ENCODE measurements at places on chromosomes 16 and 17.

DNA sequence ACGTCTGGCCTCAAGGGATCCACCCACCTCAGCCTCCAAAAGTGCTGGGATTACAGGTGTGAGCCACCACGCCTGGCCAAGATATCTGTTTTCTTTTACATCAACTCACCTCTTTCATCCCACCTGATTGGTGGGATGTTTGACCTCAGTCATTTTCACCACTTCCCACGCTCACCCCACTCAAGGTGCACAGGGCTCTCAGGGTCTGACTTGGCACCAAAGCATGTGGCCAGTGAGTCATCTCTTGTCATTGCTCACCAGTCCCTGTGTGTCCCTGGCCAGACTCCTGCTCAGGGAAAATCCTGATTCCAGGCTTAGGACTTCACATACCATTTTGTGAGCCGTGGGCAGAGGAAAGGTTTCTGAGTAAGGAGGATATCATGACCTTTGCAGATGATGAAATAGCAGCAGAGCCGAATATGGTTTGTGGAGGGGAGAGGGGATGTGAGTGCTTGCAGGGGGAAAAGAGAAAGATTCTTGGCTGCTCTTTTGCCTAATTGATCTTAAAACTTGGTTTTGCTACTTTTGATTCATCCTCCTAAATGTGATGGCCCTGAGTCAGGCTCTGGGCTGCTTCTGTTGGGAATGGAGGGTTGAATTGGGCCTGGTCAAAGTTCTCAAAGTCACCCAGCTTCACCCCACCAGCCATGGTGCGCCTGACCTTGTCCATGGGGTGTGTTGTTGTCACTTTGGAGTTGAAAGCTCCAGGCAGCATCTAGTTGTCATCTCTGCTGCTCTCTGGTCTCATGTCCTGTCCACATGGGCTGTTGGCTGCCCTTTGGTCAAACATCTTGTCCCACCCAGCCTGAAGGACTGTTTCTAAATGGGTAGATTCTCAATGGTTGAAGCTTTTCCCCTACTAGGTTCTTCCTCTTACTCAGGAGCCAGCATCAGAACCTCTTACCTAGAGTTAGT, 6.0 kb upstream of the KCNH6 start:
- DNase-seq: no peak

- DNase-seq: peak; percentile 49
Measured at GRCh38 chr16:51113236-51114125, 37.6 kb downstream of the SALL1 start.

- DNase-seq: no peak
Measured at GRCh38 chr16:63512910-63513309, 1476.7 kb upstream of the CDH8 start.

DNA sequence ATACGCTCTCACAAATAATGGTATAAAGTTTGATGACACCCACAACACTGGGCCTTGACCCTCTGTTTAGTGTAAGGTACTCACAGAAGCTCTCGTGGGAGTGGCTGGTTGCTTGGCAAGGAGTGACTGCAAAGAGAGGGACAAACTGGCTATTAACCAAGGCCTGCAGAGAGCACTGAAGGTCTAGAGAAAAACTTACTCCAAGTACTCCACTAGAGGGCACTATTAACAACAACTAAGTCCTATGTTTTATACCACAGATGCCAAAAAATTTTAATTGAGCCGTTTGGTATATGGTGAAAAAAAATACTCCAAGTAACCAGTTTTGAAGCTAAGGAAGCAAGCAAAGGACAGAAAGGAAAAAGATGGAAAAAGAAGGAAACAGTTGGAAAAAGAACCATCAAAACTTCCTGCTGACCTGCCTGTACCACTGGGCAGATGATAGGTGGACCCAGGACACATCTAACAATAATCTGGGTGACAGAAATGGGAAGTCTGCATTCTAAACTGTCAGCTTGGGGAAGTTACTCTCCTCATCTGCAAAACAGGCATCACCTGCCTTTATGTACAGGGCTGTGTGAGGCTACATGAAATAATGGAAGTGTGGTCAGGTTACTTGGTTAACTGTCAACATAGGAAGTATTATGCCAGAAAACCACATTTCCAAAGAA, 23.2 kb downstream of the DYNC1LI2 start:
- DNase-seq: no peak

DNA sequence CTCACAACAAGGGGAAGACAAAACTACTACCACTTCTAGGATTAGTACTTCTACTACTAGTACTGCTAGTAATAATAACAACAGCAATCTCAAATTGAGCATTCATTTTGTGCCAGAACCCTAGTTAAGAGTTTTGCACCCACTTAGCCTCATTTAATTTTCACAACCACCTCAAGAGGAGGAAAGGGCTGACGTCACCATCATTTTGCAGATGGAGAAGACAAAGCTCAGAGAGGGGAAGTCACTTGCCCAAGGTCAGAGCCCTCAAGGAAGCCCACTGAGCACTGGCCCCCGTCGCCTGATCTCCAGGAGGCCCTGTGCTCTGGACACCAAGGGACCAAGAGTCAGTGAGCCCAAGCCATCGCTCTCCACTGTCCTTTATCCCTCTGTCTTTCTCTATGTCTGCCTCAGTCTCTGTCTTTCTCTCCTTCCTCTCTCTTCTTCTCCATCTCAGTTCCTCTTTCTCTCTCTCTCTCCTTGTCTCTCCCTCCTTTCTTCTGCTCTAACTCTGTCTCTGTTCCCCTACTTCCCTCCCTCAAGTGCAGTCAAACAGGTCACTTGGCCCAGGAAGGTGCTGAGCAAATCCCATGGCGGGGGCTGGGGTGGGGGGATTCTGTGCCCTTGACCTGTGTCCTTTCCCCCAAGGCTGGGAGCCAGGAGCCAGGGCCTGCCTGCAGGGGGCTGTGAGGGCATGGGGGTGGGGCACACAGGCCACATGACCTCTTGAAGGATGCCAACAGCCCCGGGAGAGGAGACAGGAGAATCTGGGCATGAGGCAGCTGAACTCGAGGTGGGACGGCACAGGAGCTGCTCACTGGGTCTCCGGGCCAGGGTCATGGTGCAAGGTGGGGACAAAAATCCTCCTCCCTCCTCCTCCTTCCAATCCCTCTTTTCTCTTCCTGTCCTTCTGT, 11.2 kb upstream of the NGFR start:
- no peak for DNase-seq

DNA sequence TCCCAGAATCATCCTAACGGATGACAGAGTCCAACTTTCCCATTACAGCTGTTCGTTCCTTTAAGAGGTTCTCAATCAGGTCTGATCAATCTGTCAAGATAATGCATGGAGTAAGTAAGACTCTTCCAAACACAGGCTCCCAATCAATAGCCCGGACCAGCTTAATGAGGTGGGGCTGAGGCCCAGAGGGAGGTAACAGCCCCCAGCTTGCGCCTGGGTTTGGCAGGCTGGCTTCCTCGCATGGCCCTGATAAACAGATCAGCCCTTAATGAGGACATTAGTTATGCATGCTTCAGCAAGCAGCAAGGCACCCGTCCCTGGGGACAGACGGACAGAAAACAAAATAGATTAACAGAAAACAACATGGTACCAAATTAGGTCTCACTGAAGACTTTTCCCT, 145.7 kb downstream of the ZFHX3 start:
- DNase-seq: no peak

DNA sequence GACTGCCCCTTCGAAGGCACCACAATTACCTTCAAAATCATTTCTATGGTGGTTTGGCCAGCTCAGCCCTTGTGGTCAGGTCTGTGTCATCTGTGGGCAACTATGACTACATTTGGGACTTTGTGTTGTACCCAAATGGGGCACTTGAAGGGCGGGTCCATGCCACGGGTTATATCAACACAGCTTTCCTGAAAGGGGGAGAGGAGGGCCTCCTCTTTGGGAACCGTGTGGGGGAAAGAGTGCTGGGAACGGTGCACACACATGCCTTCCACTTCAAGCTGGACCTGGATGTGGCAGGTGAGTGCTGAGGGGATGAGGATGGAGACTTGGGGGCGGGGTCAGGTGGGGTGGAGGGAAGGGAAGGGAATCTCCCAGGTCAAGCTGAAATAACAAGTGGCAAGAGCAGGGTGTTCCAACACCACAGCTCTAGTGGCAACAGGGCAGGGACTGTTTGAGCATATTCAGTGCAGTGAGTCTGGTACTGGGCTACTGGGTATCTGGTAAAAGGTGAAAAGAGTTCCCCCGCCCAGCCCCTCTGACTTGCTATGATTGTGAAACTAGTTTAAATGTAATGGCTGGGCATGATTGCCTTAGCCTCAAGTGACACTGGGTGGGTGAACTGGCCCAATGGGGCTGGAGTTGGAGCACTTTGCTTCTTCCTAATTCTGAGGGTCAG, 1.7 kb downstream of the AOC2 start:
- no peak for DNase-seq

DNA sequence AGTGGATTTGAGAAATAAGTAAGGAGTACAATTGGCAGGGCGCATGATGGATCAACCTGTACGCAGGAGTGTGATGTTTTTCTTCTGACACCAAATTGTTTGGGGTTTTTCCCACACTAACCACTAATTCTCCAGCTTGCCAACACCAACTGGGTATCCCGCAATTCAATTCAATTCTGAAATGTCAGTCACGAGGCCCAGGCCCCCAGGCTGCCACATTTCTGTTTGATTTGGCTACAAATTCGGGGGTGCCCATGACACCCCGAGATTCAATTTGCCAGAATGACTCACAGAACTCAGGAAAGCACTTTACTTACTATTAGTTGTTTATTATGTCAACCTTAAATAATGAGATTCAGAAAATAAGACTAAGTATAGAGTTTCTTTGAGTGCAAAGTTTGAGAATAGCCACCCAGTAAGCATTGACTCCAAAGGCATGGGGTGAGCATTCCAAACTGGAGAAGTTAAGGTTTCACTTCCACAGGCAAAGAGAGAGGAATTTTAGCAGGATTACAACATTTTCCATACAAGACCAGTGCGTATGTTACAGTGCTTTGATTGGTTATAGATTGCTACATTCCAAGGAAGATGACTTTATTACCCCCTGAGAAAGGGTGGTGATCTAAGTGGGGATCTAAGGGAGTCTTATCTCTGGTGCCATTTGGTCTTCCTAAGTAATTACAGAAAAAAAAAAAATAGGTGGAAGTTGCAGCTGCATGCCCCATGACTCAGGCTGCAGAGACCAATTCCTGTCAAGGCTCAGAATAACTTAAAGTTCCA, 11.5 kb downstream of the SLC46A1 start:
- DNase-seq: no peak

GRCh38 chr17:43641416-43641815, 20.3 kb downstream of the MEOX1 start:
- DNase-seq: no peak

- no peak for DNase-seq
Measured at GRCh38 chr17:72898725-72899124, 193.8 kb downstream of the SLC39A11 start.

GRCh38 chr16:4913130-4913773, 23.7 kb downstream of the PPL start:
- DNase-seq: no peak

DNA sequence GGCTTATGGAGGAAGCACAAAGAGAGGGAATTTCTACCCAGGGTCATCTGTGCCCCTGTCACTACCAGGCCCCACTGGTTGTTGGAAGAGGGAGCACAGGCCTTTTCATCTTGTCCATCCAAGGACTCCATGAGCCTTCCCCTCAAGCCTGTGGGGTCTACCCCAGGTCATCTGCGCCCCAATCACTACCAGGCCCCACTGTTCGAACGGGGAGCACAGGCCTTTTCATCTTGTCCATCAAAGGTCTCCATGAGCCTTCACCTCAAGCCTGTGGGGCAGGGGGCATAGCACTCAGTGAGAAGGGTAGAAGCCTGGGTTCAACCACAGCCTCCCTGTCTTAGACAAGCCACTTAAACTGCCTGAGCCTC, 101.5 kb upstream of the CDH5 start:
- DNase-seq: no peak

GRCh38 chr17:44780845-44781480, 22.2 kb downstream of the ADAM11 start:
- DNase-seq: no peak

- no peak for DNase-seq
Measured at GRCh38 chr17:68701046-68701445, 99.9 kb upstream of the FAM20A start.

DNA sequence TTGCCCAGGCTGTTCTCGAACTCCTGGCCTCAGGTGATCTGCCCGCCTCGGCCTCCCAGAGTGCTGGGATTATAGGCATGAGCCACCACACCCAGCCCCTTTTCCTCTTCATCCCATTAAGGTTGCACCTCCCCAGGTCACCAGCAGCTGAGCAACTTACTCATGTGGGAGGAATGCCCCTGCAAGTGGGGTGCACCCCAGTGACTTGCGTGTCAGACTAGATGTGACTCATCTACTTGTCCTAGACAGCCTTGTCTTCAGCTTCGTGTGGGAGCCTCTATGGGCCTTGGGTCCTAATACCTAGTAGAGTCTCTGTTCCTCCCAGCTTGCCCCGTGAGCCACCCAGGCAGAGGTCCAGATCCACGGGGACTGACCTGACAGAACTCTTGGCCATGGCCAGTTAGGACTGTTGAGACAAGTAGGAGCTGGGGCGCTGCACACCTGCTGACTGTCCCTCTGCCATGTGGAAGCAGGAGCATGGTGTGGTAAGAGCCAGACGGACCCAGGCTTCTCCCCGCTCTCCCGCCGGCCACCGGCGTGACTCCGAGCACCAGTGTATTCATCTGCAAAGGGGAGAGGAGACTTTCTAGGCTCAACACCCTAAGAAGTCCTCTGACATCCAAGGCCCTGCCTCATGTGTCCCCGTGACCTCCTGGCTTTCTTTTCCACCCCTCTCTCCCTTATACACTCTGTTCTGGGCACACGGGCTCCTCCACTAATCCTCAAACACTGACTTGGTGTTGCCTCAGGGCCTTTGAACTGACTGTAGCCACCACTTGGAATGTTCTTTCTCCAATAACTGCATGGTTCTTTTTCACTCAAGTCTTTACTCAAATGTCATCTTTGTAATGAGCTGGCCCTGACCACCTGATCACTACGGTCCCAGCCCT, 11.6 kb upstream of the CBX4 start:
- no peak for DNase-seq

DNA sequence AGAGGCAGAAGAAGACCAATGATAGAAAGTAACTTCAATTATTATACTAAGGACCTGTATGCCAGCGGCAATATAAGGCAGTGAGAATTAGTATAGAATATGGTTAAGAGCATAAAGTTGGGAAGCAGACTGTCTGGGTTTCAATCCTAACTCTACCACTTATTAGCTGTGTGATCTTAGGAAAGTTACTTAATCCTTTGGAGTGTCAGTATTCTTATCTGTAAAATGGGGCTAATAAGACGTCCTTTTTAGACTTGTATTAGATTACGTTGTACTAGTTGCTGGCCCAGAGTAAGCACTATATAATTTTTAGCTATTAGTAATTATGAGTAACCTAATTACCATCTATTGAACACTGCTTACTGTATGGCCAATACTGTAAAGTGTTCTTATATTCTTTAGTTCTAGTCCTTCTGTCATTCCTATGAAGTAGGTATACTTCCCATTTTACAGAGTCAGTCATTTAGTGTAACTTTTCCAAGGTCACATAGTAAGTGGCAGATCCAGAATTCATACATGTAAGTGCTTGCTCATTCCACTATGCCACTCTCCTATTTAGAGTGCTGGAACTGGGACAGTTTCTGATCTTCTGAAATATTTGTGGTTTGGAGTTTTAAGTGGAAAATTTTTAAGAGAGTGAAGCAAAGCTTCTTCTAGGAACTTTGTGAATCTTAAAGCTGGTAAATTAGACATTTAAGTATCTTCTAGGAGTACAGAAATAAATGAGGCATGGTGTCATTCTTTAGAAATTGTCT, 22.5 kb downstream of the HEATR9 start:
- DNase-seq: no peak

GRCh38 chr17:64387145-64387473, 3.6 kb downstream of the PECAM1 start:
- DNase-seq: no peak

Measured in WTC11 (cell line).